Left colon (tissue), 2 donors: ENCODE measurements at places on chromosomes 12 and 14.

DNA sequence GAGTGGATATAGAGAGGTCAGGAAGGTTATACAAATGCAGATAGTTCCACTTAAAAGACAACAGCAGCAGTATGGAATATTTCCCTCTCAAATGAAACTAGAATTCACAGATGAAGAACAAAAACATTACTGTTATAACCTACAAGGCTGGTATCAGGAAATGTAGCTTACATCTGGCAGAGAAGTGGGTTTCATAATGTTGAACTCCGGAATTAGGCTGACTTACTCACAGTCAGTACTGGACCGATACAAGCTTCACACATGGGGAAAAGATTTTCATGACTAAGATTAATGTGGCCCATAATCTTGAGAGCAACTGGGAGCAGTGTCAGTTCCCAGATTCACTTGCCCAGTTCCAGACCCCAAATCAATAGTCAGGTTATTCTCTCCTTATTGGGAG, 353.9 kb downstream of the DUSP6 start:
- DNase-seq: no peak

DNA sequence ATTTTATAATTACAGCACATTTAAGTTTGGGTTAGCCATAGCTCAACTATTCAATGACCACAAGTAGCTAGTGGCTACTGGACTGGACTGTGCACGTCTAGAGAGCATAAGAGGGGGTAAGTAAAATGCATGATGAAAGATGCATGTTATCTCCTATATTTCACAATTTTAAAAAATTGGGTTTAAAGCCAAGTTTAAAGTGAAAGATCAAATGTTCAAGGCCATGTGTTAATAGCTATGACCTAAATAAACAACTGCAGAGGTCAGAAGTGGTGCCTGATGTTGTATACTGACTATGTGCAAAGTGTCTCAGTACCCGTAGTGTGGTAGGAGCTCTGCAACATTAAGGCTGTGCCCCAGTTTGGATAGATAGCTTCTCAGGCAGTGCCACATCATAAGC, 48.2 kb downstream of the BMP4 start:
- DNase-seq: no peak

DNA sequence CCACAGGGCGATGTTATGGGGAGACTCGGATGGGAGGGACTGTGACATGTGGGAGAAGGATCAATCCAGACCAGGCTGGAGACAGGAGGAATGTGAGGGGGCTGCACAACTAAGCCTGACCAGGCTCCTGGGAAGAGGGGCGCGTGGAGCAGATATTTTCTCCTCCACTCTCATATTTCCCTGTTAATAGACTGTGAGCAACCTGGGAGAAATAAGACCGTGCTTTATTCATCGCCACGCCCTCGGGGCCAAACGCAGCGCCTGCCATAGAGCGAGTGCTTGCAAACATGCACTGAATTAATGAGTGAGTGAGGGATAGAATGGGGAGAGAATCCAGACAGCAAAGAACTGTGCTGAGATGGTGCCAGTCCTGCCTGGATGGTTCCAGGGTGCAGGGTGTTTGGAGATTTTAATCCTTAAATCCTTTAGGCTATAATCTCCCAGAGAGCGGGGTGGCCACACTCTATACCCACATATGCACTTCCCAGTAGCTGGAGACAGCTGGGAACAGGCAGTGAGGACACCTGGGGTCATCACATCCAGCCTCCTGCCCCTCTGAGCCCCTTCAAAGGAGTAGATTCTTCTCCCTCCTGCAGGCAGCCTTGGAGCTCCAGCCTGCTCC, 13.6 kb upstream of the FAIM2 start:
- DNase-seq: no peak

- DNase-seq: no peak
These were observed 214.4 kb upstream of the DIO2 start for GRCh38 chr14:80425686-80426085.

DNA sequence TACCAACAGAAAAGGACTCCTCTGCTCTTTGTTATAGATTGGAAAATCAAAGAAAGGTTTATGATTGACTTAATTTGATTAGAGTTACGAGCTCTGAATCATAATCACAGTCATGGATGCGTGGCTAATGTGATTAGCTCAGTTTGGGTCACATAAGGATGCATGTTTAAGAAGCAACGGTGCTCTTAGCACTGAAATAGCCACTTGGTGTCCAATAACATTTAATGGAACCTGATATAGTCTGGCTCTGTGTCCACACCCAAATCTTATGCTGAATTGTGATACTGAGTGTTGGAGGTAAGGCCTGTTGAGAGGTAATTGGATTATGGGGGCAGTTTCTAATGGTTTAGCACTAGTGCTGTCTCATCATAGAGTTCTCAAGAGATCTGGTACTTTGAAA, 501.6 kb downstream of the SLC6A15 start:
- no peak for DNase-seq

DNA sequence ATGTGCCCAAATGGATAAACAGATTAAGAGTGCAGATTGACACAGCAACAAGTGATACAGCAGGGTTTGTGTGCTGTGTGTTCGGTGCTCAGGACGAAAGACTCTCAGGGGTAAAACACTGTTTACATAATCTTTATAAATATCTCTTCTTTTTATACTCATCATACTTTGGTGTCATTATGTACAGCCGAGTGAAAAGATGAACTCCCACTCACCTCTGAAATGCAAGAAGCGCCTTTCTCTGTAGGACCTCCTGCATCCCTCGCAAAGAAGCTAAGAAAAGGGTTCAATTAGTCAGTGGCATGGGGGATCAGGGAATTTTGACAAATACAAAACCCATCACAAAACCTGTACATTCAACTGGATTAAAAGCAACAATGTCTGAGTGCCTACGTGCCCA, 163.6 kb downstream of the TTC7B start:
- DNase-seq: no peak

GRCh38 chr14:61471297-61472005, 150.1 kb downstream of the PRKCH start:
- DNase-seq: no peak

DNA sequence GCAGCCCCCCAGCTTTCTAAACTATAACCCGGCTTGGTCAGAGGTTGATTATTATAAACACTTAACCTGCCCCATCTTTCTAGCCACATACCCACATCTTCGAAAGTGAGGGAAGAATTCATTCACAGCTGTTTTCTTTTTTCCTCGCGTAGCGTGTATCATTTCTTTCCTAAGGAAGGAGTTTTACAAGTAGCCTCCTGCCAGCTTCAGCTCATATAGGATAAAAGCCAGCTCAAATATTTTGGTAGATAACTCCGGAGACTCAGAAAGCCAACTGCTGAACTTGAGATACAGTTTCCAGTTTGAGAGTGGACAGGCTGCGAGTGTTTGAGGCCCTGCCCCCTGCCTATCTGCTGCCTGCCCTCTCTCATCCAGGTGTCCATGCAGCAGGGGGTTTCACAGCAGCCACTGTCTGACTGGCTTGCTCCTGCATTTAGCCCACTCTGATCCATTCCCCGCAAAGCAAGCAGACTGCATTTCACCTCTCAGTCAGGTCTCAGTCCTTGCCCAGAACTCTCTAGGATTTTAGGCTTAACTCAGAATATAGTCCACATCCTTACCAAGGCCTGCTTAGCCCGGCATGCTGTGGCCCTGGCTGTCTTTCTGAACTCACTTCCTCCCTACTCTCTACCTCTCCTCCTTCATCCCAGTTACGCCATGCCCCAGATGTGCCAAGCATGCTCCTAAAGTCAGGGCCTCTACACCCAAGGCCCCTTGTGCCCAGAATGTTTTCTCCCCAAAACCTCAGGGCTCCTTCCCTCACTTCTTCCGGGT, 46.9 kb downstream of the EVL start:
- DNase-seq: no peak

DNA sequence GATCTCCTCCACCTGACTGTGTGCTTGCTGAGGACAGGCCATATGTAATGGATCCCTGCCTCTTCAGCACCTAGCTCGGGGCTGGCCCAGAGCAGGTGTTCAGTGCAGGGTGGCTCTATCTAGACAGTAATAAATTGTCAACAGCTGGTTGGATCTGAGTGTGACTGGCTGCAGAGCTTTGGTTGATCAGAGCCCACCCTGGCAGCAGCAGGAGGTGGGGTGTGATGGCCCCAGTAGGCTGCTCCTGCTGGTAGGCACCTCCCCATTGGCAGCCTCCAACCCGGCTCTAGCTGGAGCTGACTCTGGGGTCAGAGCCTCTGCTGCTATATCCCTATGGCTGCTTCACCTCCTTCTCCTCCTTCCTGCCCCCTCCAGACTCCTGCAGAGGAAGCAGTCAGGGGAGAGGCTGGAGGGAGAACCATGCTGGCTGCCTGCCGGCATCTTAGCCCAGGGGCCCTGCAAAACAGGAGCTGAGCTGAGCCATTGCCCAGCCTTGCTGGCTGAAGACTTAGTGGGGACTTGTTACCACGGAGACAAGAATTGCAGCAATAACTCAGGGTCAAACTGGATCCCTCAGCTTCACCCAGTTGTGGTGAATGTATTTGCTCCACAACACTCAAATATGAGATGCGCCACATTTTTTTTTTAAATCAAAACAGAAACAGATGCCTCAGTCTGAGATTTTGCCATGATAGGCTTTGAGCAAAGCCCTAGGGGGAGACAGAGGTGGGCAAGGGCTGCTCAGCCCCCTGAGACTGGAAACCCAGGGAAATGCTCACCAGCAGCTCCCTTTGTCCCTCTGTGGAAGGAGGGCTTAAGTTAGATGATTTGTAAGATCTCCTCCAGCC, 22.2 kb downstream of the TMEM63C start:
- DNase-seq: no peak

- DNase-seq: no peak
These were observed 31.4 kb downstream of the TMEM233 start for GRCh38 chr12:119624966-119625365.

DNA sequence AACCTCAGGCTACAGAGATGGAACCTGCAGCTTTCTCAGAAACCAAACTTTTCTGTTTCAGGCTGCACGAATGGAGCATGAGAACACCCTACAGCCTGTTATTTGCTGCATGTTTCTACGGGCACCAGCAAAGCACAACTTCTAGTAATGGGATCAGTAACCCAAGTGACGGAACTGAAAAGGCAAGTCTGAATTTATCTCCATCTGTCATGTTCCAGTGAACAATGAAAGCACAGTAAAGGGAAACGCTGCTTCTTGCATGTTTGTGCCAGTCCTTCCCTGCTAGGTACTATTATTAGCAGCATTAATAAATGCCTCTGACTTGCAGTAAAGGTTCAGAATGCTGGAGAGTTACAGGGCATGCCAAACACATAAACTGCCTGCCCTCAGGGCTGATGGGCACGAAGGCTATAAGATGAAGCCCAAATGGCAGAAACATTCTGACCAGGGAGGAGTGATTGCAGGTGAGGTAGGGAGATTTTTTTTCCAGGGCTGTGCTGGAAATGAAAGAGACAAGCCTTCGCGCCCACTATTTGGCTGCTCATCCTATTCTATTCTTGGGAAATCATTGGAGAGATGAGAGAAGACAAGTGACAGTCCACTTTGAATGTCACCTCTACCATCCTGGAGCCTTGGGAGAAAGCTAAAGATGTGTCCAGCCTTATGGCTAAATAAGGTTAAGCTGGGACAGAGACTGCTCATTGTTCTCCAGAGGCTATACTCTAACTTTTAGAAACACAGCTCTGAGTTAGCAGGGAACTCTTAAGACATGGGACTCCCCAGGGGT, 100.4 kb upstream of the PLXNC1 start:
- no peak for DNase-seq

GRCh38 chr12:109795023-109795422, 38.2 kb downstream of the TRPV4 start:
- DNase-seq: no peak

DNA sequence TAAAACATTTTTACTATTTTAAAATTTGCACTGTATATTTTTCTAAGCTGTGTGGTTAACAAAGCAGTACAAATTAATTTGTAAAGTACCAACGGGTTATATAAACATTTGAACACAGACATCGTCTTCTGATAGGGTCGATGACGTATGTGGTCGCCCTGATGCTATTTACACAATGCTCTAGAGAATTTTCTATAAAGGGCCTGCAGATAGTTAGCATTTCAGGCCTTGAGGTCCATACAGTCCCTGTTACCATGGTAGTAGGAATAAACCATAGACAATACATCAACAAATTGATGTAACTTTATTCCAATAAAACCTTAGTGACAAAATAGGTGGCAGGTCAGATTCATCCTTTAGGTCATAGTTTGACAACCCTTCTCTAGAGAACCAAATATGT, 25.7 kb upstream of the PDZRN4 start:
- no peak for DNase-seq

- DNase-seq: no peak
These were observed 39.8 kb downstream of the CHGA start for GRCh38 chr14:92962831-92963095.

GRCh38 chr12:26846416-26846815, 13.4 kb upstream of the ITPR2 start:
- no peak for DNase-seq

DNA sequence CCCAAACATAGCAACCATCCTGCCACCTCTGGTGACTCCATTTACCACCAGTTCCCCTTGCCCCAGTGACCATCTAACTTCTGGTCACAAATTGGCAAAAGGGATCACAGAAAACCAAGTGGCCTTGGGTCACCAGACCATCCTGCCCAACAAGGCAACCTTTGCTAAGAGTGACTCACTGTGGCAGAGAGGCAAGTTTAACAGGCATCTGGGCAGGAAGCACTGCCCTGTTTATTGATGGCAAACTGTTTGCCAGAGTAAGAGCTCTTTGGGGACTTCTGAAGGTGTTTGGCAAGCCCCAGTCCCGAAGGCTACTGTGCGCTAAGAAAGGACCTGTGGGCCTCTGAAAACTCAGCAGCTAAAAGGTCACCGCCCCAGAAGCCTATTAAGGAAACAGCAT, 28.2 kb upstream of the TMEM233 start:
- no peak for DNase-seq

- DNase-seq: no peak
These were observed 23.7 kb downstream of the PLXNC1 start for GRCh38 chr12:94172031-94172430.

GRCh38 chr12:88401155-88401554, 179.1 kb downstream of the KITLG start:
- no peak for DNase-seq

DNA sequence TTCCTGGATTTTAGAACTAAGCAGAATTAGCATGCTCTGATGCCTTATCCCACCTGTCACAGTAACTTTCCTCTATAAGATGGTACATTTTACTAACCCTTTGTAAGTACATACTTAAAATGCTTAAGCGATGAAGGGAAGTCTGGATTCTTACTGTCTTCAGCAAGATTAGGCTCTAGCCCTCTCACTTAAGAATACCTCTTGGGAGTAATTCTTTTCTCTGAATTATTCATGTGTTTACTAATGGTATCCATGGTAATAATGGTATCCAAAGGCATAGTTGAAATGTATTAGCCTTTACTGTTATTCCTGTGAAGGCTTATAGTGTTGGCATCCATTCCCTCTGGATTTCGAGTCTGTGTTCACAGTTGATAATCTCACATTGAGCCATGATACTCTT, 176.9 kb downstream of the MON2 start:
- DNase-seq: no peak
